ENCODE measurements at places on chromosomes 1 and 21.
A peak's percentile ranks its signal among the peaks of the same experiment; 100 is the strongest.

DNA sequence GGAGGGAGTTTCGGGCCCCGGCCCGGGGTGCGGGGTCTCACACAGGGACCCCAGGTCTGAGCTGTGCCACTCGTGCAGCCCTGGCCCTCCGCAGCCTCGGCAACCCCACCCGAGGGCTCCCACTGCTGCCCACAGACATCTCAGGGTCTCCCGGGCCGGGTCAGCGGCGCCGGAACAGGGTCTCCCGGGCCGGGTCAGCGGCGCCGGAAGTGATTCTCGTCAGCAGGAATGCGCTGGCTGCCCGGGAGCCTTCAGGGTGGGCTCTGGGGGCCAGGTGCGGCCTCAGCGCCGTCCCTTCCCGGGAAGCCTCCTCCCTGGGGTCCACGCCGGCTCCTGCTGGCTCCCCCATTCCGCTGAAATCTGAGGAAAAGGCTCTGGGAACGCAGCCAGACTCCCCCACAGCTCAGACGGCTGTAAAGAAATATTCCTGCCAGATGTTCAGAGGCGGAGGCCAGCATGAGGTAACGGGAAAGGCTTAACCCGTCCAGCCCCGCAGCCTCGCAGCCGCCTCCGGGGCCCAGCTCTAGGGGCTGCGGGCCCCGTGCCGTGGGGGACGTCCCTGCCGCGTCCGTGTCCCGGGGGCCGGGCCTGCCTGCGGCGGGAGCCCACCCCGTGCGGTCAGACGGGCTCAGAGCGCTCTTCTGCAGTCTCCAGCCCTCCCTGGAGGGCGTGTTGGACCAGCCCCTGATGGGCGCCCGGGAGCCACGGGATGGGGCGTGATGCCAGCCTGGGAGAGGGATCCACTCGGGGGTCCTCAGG lies 8.7 kb upstream of the COL6A1 start:
- DNase-seq, result no peak

DNA sequence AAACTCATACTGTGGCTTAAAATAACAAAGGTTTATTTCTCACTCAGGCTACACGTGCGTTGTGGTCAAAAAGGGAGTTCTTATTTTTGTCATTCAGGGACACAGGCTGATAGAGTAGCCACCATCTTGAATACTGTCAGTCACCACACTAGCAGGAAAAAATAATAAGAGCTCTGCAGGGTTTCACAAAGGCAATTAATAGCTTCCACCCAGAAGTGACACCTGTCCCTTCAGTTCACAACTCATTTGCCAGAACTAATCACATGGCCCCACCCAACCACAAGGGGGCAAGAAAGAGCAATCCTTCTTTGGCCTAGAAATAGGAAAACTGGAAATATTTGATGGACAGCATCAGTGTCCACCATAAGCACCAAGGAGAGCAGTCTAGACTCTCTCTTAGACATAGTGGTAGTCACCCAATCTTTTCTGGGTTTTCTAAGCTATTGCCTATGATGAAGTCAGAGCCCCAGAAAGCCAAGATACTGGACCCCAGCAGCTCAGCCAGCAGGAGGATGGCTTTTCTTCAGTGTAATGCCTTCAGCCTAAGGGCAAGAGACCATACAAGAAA lies 8.2 kb downstream of the HAPLN2 start:
- DNase-seq, result no peak

- no peak for DNase-seq
Measured at GRCh38 chr1:226984521-226985238, 44.6 kb downstream of the COQ8A start.

GRCh38 chr1:54606096-54606989 lies 17.0 kb downstream of the FAM151A start:
- no peak for DNase-seq

DNA sequence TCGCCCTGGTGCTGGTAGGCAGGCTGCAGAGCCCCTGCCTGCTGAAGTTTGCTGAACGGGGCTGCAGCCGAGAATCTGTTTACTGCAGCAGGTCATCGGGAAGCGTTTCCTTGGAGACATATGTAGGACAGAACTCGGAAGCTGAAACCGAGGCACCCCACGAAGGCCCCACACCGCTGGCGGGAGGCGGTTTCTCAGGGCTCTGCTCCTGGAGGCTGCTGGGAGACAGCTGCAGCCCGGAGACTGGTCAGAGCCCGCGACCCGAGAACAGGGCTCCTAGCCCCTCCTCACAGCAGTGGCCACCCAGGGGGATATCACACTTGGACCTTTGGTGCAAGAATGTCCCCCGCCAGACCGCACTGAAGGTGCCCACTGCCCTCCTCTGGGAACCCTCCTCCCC lies 12.7 kb upstream of the PLCH2 start:
- DNase-seq, result no peak

DNA sequence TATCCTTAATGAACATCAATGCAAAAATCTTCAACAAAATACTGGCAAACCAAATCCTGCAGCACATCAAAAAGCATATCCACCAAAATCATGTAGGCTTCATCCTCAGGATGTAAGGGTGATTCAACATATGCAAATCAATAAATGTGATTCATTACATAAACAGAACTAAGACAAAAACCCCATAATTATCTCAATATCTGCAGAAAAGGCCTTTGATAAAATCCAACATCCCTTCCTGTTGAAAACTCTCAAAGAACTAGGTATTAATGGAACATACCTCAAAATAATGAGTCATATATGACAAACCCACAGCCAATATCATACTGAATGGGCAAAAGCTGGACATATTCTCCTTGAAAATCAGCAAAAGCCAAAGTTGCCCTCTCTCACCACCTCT lies 54.6 kb upstream of the DEPDC1 start:
- no peak for DNase-seq

DNA sequence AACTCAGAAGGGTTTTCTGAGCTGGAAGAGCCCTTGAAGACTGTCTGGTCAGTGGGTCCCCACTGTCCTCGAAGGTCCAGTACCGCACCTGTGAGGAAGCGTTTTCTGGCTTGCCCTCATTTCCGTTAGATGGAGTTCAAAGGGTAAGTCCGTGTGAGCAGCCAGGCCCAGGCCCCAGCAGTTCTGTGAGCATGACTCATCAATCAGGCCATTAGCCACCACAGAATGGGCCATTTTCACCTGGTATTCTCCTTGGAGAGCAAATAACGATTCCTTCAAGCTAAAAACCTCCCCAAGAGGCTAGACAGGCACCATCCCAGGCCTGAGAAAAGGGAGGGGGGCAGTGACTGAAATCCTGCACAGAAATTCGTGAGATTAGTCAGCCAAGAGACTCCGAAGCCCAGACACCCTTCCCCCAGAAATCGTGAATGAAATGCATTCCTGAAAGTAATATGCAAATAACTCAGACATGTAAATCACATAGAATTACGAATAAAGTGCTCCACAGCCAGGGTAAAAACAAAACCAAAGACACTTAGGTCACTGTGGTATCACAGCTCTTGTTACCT lies 66.0 kb downstream of the BCAR3 start:
- no peak for DNase-seq

DNA sequence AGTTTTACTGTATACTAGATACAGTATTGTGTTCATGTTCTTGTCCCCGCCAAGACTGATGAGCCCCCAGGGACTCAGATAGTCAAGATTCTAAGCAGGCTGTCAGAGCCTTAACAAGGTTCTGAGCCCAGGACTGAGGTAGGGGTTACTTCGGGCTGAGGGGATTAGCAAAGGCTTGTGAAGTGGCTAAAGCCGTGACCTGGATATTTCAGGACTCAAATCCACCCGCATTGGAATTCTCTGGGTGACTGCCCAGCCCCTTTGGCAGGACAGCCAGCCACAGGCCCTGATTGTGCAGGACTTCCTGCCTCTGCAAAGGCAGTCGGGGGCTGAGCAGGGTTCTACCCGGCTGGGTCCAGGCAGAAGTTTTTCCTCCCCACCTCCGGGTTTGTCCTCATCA lies at the start of gene PLA2G5:
Gene PLA2G5 (plus strand): TSS at position 321 of the 400 bp plus-strand sequence. CDS start 14,637 bp downstream, outside the sequence.
- no peak for DNase-seq

- DNase-seq, result no peak
Measured at GRCh38 chr1:243980071-243980470, 71.0 kb upstream of the ZBTB18 start.

- DNase-seq, result no peak
Measured at GRCh38 chr1:245052258-245052657, 102.5 kb upstream of the KIF26B start.

GRCh38 chr1:162671664-162672410 lies 39.6 kb downstream of the DDR2 start:
- no peak for DNase-seq

DNA sequence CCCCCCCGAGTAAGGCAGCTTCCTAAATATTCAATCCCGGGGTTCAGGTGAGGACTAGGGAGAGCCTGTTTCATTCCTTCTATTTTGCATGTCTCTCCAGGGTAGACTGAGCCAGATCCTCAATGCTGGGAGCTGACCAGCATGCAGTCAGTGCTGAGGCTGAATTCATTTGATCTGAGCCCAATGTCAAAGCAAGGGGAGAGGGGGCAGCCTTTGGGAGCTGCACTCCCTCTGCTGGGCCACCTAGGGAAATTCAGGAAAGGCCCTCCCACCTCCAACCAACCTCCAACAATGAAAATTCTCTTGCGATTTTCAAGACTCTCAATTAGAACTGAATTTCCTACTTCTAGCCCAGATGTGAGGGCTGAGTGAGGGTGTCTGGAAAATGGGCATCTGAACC lies 371.2 kb downstream of the NPHP4 start:
- DNase-seq, result no peak

GRCh38 chr1:6519935-6520671 lies 28.6 kb upstream of the PLEKHG5 start:
- no peak for DNase-seq

DNA sequence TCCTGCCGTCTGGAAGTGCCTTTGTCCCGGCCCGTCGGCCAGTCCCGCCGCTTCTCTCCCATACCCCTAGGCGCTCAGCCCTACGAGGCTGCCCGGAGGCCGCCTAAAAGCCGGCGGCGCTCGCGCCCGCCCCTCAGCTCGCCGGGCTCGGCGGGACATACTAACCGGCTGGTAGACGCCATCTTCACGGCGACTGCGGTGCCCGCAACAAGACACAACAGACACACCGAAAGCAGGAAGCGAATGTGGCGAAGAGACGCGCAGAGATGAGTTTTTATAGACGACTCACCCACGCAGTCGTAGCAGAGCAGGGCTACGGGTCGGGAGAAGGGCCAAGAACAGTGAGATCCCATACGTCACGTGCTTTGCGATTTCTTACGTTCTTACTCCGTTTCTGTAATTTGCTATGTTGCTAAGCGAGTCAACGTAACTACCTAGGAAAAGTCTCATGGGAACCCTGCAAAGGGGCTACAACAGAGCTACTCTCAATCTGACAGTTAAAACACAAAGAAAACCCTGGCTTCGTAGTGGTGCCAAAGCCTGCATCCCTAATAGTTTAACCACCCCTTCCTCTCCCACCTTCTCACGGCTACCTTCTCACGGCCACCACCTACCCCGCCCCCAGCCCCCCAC lies at the start of gene GTF2B:
Gene GTF2B (minus strand): TSS at position 250 of the 633 bp plus-strand sequence. CDS start 68 bp downstream, at position 182.
- DNase-seq, result peak; percentile 95
